Fibroblast of the aortic adventitia (primary cell): ENCODE measurements at places on chromosomes 2 and 18.

GRCh38 chr2:113091231-113091896 is 23.6 kb downstream of the IL1F10 start:
- no peak for DNase-seq

DNA sequence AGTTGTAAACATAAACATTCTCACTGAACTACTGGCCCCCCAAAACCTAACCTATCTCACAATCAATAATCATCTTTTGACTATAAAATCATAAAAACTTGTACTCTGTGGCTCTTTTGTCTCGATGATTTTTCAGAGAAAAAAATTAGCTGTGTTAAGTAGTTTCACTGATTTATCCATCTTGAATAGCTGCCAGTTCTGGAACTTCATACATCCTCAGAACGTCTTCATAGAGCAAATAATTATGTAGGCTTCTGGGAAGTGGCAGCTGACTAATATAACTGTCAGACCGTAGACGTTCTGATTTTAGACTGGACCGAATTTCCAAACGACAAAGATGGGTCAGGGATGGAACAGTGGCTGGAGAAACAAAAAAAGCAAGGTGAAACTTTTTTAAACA is 97.3 kb upstream of the CHAC2 start:
- no peak for DNase-seq

- DNase-seq, result no peak
Observed at GRCh38 chr2:231330311-231330710, 65.2 kb upstream of the B3GNT7 start.

- DNase-seq, result peak; percentile 60
Observed at GRCh38 chr2:237693291-237693994, 66.1 kb downstream of the LRRFIP1 start.

DNA sequence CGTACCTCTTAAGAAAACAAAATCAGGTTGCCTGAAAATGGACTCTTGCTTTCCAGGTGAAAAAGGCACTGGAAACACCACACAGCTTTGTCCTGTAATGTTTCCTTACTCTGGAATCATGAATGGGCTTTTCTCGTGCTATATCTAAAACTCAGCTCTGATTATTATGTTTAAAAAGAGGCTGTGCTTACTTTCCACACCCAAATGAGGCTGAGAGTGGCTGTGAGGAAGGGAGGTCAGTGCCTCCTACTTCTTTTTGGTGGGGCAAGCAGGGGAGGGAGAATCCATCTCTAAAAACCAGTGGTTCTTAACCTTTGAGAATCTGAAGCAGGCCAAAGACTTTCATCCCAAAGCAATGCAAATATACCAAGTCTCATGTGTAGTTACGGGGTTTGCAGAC is 148.6 kb downstream of the FAM210A start:
- no peak for DNase-seq

DNA sequence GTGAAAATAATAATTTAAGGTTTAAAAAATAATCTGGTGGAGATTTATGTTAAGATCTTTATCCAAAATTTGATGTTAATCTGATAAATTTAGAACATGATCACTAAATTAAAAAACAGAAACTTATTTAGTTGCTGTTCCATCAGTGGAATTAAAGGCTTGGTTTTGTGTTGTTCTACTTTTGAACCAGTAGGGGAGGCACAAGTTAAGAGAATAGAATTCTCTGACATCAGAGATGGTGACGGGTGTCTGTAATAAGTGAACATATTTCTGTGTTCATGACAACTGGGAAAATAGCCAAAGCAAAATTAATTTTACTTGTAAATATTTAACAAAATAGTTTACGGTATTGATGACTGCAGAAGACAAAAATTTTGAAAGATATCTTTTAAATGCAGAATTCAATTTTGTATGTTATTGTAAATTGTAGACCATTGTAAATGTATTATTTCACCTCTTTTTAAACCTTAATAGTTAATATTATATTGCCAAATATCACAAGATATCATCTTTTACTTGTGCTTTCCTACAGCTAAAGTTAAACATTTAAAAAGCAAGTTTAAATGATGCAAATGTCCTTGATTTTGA is 106.0 kb downstream of the UBR3 start:
- DNase-seq, result peak; percentile 63

GRCh38 chr2:64700133-64700809 is 46.6 kb upstream of the SERTAD2 start:
- peak; percentile 51 for DNase-seq

DNA sequence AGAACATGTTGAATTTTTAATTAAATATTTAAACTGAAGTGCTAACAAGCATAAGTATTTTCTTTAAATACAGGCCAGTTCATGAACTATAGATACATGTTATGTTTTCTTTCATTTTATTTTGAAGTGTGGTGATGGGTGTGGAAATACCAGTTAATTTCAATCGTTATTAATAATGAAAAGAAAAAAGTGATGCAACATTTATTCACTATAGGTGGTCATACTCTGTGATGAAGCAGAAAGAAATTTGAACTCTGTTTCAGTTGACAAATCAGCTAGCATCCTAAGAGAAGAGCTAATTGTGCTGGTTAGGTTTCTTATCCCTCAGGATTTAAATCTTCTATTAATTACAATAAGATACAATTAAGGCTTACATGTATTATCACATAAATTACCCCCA is 795.1 kb upstream of the DDX18 start:
- no peak for DNase-seq

DNA sequence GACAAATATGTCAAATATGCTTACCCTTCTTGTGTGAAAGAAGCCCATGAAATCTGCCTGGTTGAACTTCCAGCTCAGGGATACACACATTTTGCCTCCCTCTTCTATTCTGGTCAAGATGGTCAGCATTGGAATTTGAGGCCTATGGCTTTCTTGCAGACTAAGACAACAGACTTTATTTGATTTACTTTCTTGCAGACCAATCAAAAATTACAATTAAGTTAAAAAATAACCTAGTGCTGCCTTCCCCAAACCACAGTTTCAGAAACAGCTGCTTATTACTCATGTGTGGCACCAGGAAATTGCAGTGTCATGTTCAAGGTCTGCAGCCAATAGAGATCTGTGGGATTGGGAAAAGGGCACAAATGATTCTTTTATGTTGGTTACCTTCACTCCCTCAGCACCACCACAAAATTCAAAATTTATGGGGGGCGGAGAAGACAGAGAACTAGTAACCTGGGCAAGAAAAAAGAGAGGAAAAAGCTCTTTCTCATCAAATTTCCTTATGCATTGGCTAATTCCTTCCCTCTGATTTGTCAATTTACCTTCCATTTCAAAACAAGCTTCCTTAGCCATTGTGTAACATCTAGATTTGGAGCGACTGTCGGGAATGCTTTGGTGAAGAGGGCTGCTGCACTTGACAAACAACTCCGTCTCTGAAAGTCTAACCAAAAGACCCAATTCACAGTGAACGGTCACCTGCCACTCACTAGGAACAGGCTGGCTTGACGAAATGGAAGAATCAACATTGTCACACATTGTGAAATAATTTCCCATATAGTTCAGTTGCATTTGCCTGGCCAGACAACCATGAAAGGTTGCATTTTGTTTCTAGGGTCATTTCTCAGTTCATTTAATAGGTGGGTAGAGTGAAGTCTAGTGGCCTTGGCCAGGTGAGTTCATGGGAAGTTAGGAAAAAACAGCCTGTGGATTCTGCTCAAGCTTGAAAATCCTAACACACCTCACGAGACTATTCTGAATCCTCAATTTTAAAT is 100.4 kb upstream of the FZD5 start:
- peak; percentile 64 for DNase-seq

DNA sequence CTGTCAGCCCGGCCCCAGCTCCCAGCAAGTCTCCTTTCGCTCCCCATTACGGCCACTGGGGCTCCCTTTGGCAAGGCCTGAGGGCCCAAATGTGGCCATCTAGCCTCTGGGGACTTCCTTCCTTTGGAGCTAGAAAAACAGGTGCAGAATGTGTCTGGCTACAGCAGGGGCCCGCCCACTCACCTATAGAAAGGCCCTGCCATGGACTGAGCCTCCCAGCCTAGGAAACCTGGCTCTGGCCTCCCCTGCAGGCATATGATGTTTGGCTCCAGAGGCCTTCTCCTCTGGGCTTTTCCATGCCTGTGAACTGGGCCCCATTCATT is 55.3 kb upstream of the ALPP start:
- no peak for DNase-seq

DNA sequence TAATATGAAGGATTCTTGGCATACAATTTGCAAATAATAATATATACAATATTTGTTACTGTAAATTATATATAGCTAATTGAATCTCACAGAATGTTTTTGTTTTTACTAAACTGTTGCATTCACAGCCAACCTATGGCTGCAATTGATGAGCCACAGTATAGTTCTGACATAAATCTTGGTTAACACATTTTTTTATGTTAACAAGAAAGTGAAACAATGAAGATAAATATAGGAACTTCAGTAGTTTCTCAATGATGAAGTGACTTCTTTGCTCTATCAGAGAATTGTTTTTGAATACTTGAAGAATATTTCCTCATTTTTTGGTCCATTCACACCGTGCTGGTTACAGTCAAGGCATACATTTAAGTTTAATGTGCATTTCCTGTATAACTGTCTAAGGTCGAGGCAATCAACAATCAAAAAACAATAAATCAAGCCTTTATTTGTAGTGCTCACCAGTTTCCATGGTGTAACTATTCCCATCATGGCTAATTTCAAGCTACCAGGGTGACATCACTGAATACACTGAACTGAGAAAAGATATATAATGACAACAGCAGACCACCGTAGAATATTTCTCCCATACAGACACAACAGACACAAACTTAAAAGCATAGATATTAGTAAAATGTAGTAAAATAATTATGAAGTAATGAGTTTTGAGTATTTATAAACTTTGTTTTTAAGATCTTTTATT is 12.9 kb upstream of the ETAA1 start:
- DNase-seq, result no peak

DNA sequence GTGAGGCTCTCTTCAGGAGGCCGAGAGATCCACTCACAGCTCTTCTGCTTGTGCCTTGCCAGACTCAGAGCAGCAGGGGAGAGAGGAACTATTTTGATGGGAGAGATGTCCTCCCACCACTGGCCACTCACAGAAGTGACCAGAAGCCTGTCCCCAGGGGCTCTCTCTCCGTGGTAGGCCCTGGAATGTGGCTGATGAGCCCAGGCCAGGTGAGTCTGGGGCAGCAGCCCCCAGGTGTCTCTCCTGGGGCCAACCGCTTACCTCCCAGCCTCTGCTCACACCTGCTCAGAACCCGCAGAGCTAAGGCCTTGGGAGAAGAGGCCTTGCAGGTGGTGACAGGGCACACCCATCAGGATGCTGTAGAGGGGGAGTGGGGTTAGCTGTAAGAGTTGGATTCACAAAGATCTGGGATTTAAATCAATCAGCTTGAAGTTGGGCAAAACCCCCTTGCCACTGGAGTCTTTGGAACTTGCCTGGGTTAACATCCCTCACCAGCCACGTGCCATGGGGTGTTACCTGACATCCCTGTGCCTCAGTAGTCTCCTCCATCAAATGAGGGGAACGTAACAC is 29.1 kb upstream of the ASB18 start:
- DNase-seq, result no peak

DNA sequence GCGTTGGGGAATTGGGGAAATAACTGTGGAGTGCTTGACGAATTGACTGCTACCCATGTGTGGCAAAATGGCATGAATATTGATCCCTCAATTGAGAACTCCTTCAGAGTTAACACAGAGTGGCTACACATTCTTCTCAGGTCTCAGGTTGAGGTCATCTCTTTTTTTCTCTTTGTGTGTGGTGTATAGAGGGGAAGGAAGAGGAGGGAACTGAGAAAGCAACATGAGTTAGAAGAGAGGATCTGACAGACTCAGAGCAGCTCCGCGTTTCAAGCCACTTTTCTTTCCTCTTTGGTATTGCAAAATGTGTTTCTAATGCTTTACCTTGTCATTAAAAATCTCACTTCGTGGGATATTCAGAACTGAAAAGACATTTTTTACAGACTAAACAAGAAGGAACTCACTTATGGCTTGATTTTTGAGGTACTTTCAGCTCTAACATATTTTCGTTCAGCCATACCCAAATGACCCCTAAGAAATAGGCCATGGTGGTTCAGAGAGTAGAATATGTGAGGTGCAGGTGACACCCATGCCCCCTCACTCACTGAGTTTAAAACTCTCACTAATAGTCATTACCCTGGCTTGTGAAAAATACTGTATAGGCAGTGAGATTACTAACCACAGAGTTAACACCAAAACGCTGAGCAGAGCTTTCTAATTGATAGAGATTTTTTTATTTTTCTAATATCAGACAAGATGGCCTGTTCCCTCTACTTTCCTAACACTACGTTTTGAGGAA is 22.5 kb downstream of the STAT4 start:
- no peak for DNase-seq

DNA sequence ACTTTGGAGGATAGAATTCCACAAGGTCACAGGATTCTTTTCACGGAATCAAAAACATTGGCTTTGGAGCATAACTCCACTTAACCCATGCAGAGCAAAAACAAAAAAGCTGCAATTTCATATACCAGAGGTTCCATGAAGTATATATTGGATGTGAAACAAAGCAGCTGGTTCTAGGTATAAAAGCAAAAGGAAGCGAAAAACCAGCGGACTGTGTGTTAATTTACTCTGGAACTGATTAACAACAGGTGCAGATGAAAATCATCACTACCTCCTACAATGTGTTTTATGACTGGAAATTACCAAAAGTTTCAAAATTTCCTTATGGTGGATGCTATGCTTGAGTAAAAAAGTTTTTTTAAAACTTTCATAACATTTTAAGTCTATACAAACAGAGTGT is 54.4 kb upstream of the LINC00305 start:
- DNase-seq, result no peak

DNA sequence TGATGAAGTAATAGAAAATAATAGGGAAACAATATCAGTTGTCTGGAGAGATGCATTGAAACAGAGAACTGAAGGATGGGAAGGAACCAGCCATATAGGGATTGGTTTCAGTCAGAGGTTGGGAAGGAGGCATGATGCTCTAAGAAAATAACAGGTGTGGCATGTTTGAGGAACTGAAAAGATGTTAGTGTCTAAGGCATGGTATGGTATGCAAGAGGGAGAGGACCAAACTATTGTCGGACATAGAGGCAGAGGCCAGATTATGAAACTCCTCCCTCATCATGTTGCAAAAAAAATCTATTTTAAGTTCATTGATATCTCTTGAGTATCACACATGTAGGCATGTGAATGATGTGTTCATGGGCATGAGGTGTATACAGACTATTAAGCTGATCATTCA is 48.9 kb upstream of the EMILIN2 start:
- no peak for DNase-seq

DNA sequence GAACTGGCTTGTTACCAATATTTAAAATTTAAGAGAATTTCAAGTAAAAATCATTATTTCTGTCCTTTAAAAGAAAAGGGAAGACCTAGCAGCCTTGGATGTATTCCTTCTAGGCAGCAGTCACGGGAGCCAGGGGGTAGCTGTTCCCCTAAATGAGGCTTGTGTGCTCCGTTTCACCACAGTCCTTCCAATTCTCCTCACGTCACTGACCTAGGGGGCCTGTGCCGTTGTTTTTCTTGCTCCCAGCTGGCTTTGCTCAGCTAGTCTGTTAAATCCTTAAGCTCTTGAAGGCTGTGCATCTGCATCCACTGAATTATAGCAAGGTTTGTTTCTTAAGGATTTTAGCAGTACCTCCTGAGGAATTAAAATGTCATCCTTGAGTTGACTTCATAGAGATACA is 9.9 kb downstream of the KLHL23 start:
- DNase-seq, result no peak

GRCh38 chr18:62771494-62772270 is 56.3 kb downstream of the PHLPP1 start:
- no peak for DNase-seq

- DNase-seq, result peak; percentile 52
Observed at GRCh38 chr2:163182764-163183354, 344.3 kb upstream of the KCNH7 start.

- peak; percentile 49 for DNase-seq
Observed at GRCh38 chr2:20223407-20224163, 1.3 kb downstream of the SDC1 start.

GRCh38 chr2:210895132-210895531 is 338.7 kb downstream of the CPS1 start:
- DNase-seq, result no peak
